Activated naive CD4-positive, alpha-beta T cell treated with anti-CD3 and anti-CD28 coated beads, Interleukin-2, amount 50 U/mL, for 72 hours (primary cell): ENCODE measurements at places on chromosomes 16 and 17. TPM values are rescaled to one million over a fixed set of nuclear protein-coding genes. Genes with fewer than 3 reads are reported as not detected.
A peak's percentile ranks its signal among the peaks of the same experiment; 100 is the strongest.

The NAA60 gene
- 40.1 TPM for total RNA-seq

The PNPO gene
- 38.3 TPM for total RNA-seq

DNA sequence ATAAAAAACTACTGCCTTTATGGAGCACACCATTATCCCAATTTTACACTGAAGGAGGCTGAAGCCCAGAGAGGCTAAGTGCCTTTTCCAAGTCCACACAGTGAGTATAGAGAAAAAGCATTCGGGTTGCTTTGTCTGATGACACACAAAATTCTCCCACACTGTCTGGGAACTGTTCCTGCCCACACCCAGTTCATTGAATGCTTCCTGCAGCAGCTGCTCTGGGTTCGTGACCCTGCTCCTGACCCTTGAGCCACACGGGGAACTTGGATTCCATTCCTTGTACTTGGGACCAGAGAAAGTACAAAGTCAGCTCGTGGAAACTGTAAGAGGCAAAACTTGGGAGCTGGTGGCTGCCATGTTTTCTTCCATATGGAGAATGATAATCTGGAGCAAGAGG, 57.9 kb downstream of the AKAP1 start:
- no peak for DNase-seq

- peak; percentile 69 for DNase-seq
Measured at GRCh38 chr16:12095275-12096156, 119.0 kb downstream of the SNX29 start.

GRCh38 chr16:85334718-85335583, 222.7 kb upstream of the CIBAR2 start:
- no peak for DNase-seq

GRCh38 chr17:41413982-41414381, 10.4 kb downstream of the KRT37 start:
- DNase-seq = no peak

- DNase-seq = no peak
Measured at GRCh38 chr16:13067648-13068047, 166.2 kb downstream of the SHISA9 start.
